Stimulated activated CD8-positive, alpha-beta memory T cell treated with anti-CD3 and anti-CD28 coated beads, Interleukin-12 subunit alpha, Interleukin-12 subunit beta, amount 100 ng/mL, for 1 hour (primary cell): ENCODE measurements at places on chromosomes 11 and 22.

DNA sequence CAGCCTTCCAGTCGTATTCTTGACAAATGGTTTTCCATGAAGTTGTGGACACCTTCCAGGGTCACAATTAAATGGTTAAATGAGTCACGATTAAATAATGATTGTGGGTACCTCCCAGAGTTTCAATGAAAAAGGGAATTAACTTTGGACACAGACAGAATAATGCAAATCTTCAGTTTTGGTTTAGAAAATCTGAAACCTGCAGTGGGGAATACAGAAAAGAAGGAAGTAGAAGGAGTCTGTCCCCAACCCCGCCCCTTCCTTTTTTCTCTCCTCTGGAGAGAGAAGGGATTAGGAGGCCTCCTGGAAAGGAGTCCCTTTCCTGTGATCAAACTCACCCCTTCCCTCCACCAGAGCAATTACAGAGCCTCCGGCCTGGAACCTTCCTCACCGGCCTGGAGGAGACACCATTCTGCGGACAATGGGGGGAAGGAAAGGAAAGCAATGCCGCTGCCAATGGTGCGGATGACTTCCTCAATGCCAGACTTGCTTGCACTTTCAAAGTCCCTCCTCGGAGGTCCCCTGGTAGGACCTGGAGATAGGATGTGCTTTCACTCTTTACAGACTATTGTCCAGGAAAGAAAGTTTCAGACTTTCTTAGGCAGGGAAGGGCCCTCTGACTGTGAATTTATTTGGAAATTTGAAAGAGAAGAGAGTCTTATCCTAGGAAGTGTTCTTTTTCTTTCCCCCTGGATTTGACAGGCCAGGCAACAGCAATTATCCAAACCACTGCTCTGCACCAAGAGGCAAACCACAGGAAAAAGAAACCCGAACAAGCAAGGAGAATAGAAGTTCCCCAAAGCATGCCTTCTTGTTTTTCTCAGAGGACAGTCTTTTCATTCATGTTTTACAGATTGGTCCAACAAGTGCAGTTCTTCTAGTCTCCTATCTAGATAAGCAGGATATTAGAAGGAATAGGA is 86.8 kb downstream of the PTPRJ start:
- no peak for DNase-seq

GRCh38 chr11:10348650-10349280 is 43.9 kb downstream of the ADM start:
- DNase-seq, result no peak

DNA sequence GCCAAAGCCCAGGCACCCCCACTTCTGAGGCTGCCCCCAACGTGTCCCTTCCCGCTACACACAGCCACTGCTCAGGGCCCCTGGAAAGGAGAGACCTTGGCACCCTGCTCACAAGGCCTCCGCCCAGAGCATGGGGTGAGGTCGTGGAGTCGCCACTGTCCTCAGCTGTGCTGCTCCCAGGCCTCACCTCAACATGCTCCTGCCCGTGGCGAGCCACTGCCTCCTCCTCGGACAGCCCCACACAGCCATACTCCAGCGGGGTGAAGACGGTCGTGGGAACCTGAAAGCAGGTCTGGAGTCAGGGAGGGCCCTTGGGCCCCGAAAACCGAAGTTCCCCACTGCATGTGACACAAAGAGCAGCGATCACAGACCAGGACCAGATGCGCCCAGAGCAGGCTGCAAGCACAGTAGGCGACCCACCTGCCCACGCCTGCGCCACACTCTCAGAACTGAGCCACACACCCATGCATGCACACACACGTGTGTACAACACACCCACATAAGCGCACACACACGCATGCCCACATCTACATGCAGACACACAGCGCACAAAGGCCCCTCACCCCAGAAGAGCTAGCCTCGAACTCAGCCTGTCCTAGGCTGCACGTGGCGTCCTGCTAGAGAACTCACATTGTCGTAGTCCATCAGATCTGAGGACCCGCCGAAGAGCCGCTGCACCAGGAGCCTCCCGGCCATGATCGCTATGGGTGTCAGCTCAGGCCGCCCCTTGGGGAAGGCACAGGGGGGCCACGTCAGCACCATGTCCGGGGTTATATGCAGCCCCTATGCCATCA is 25.5 kb upstream of the GNB1L start:
- no peak for DNase-seq

- DNase-seq, result no peak
Measured at GRCh38 chr11:129933891-129934290, 38.5 kb upstream of the NFRKB start.

DNA sequence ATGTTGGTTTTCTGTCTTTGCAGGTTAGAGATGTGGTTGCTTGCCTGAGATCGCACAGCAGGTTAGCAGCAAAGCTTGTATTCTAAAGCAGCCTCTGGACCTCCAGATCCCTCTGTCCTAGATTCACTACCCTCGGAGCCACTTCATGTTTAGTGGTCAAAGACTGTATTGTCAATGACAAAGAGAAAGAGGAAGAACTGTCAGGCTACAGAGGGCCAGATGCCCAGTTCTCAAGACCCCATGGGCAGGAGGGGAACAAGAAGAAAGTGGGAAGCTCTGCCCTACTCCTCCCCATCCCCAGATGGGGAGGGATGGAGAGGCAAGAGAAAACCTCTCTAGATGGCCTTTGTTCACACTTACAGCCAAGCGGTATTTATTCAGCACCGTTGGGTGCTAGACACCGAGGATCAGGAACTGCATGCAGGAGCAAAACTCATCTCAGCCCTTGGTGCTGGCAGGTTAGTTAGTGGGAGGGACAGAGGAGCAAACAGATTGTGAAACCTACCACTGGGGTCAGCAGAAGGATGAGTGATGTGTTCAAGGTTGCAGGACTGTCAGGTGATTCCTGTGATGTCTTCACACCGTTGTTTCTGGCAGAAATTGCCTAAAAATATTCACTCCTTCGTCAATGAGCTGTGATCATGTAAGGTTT is 38.3 kb upstream of the PTPRJ start:
- DNase-seq, result no peak

- DNase-seq, result no peak
Measured at GRCh38 chr11:2670541-2671100, 29.2 kb downstream of the KCNQ1OT1 start.

DNA sequence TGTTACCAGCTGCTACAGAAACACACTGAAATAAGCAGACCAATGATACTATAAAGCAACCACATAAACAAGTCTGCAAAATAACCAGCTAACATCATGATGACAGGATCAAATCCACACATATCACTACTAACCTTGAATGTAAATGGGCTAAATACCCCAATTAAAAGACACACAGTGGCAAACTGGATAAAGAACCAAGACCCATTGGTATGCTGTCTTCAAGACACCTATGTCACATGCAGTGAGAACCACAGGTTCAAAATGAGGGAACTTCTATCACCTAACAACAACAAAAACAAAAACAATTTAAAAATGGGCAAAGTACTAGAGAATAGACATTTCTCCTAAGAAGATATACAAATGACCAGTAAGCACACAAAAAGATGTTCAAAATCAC is 89.9 kb downstream of the ARHGAP32 start:
- DNase-seq, result no peak
